ENCODE measurements at places on chromosomes 3 and 15. TPM values are rescaled to one million over a fixed set of nuclear protein-coding genes. Genes with fewer than 3 reads are reported as not detected.

TRIM69 gene
- total RNA-seq = 16.7 TPM

SEMA3B gene
- total RNA-seq = 19.8 TPM

TPRG1 gene
- 6.8 TPM for total RNA-seq

GNAT1 gene
- total RNA-seq = not detected

GP9 gene
- not detected for total RNA-seq

ADGRG7 gene
- not detected for total RNA-seq

CCR4 gene
- not detected for total RNA-seq

GOLGA8G gene
- not detected for total RNA-seq

ALPK3 gene
- total RNA-seq = 33.4 TPM

CCDC13 gene
- not detected for total RNA-seq

SNX22 gene
- total RNA-seq = 1.0 TPM

ACTC1 gene
- 1,126 TPM for total RNA-seq

ANKRD63 gene
- total RNA-seq = not detected

IMPG2 gene
- 2.6 TPM for total RNA-seq

LEKR1 gene
- total RNA-seq = 0.52 TPM

VGLL3 gene
- total RNA-seq = 17.7 TPM

LDHAL6B gene
- total RNA-seq = not detected

PLSCR1 gene
- 12.0 TPM for total RNA-seq

MKRN2OS gene
- total RNA-seq = not detected

KIF23 gene
- total RNA-seq = 13.0 TPM

FBXW12 gene
- total RNA-seq = 0.52 TPM

GOLGA6D gene
- total RNA-seq = under 0.01 TPM

INKA1 gene
- 11.5 TPM for total RNA-seq

LMLN gene
- total RNA-seq = 4.2 TPM

TMEM115 gene
- total RNA-seq = 24.5 TPM

CTXND1 gene
- total RNA-seq = 0.52 TPM

CILP gene
- total RNA-seq = 38.1 TPM

Measured in skeletal muscle tissue (tissue), 5 donors.